ENCODE measurements at places on chromosomes 3 and 15.

- no peak for DNase-seq
These were observed 19.8 kb downstream of the MEGF11 start for GRCh38 chr15:66233487-66234415.

DNA sequence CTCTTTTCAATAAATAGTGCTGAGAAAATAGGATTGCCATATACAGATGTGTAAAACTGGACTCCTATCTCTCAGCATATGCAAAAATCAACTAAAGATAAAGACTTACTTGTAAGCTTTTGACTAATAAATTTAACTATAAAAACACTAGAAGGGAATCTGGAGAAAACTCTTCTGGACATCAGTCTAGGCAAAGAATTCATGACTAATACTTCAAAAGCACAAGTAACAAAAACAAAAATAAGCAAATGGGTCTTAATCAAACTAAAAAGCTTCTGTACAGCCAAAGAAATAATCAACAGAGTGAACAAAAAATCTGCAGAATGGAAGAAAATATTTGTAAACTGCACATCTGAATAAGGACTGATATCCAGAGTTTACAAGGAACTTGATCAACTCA lies 1122.2 kb downstream of the TBL1XR1 start:
- DNase-seq = no peak

DNA sequence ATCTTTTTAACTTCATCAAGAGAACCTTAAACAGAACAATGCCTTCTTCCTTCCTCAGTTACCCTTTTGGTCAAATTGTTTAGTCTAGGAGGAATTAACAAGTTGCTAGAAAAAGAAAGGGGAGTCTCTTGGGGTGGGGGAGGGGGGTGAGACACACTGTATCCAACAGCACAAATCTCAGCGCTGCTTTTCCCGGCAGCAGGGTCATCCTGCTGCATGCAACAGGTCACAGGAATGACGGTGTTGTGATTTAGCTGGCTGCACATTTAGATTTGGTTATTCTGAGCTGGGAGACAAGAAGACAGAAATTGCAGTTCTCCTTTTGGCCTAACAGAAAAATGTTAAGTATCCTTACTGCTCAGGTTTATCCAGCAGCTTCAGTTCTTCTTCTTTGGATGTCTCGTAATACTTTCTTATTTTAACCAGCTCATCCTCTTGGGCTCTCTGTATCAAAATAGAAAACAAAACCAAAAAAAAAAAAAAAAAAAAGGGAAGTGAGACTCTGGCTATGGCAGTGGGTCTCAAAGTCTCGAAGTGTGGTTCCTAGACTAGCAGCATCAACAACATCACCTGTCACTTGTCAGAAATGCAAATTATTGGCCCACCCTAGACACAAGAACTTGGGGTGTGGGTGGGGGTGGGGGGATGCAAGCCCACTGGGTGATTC lies 190.5 kb downstream of the GREM1 start:
- no peak for DNase-seq

GRCh38 chr3:24690777-24691176 lies 196.1 kb upstream of the THRB start:
- no peak for DNase-seq

DNA sequence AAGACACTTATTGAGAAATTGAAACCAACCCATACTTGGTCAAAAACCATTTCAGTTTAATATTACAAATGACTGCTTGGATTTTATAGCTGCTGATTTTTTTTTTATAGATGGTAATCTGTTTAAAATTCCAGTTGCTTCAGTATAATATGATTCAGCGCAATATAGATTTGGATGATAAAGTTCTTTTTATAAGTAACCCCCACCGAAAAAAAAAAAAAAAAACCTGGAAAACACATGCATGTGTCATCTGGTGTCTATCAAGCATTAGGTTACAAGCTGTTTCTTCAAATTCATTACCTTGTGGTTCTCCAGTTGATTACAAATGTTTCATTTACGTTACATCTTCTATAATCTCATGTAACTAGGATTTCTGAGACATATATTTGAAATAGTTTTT lies 356.6 kb upstream of the ROBO2 start:
- no peak for DNase-seq

Data from retina (tissue), 1 donor.